ENCODE measurements at places on chromosomes 3 and 15.

- no peak for DNase-seq
Measured at GRCh38 chr3:171122240-171122639, 95.7 kb upstream of the SLC2A2 start.

DNA sequence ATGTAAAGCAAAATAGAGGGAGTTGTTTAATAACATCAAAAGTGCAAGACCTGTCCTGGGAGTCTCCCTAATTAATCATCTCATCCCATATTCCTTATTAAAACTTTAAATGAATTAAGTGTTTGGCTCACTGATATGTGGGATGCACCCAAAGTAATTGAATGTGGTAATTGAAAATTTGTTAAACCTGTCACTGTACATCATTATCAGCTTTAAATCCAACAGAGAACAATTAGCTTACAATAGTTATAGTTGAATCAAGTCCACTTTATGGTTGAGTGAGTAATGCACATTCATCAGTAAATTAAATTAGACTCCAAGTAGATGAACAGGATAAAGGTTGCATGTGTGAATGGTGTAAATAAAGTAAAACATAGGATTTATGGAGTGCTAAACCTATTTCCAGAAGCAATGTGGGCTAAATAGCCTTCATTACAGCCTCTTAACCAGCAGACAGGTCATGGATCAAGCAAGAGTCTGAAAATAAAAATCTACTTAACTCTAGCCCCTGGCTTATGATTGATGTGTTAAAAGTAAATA, 608.2 kb upstream of the CCDC54 start:
- no peak for DNase-seq

GRCh38 chr3:10835406-10835805, 19.4 kb downstream of the SLC6A11 start:
- DNase-seq, result no peak

- DNase-seq, result no peak
Measured at GRCh38 chr3:116476691-116477090, 31.4 kb upstream of the LSAMP start.

DNA sequence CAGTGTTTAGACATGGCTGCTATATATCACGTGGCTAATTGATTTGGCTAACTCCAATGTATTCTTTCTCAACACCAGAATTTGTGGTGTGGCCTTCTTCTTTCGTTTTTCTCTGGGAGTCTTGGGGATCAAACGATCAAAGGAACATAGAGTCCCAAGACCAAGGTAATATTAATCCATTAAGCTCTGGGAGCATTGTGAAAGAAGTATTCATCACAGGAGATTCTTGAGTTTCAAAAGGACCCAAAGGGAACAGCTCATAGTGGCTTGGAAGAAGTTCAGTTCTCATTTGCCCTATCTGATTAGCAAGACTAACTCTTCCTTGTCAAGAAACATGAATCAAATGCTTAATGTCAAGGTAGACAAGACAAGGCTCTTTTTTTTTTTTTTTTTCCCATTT, 32.9 kb upstream of the TICRR start:
- no peak for DNase-seq

GRCh38 chr3:23240171-23240785, 37.2 kb downstream of the UBE2E2 start:
- no peak for DNase-seq

DNA sequence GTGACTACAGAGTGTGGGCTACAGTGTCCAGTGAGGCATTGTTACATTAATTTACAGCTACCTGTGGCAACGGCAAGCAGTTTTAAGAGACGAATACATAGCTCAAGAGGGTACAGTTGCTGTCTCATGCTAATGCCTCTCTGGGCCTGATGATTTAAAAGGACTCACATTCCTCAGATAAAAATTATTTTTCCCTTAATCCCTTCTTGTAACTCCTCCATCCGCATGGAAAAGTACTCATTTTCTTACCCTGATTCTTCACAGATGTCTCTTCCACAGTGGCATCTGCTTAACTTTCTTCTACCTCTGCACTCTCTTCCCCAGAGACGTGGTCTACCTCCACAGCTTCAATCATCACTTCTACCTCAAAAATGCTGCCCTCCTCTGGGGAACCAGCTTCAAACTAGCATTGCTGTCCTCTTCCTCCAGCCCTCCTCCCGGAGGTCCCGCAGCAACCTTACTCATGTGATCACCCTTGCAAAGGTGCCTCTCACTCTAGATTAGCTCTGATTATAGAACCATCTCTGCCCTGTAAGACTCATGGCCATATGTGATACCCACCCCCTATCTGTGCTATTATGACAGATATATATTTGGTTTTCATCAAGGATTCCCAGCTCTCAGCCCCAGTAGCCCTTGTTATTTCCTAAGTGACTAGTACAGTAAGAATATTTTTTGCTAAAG, 21.4 kb upstream of the ABHD17C start:
- no peak for DNase-seq

Data from stimulated activated CD8-positive, alpha-beta memory T cell treated with anti-CD3 and anti-CD28 coated beads, Interleukin-4, amount 100 ng/mL, for 4 hours (primary cell).